A549 treated with ZK216348 at 1 μM for 4 hours (cell line): ENCODE measurements at places on chromosomes 11 and 22. TPM values are rescaled to one million over a fixed set of nuclear protein-coding genes. Genes with fewer than 3 reads are reported as not detected.

Gene CCDC89
- not detected in 5 replicates for total RNA-seq

Gene KCNJ1
- total RNA-seq = not detected in 5 replicates

Gene ZC3H12C
- 5.4 to 11.0 TPM (median 9.2 TPM) in 5 replicates for total RNA-seq

Gene UCP3
- 0.97 to 2.8 TPM (median 1.3 TPM) in 5 replicates for total RNA-seq

Gene MS4A15
- total RNA-seq = not detected in 5 replicates

Gene ADM2
- total RNA-seq = 0.27 to 0.84 TPM (median 0.69 TPM) in 5 replicates

Gene MMP10
- total RNA-seq = 0.70 to 1.5 TPM (median 0.94 TPM) in 5 replicates

Gene CCDC73
- total RNA-seq = 0.04 TPM in 1 of 5 replicates, not detected in the others

Gene CASP5
- total RNA-seq = not detected in 5 replicates

Gene OR52E4
- total RNA-seq = not detected in 5 replicates

Gene SHISAL1
- 4.0 to 5.6 TPM (median 4.9 TPM) in 5 replicates for total RNA-seq

Gene MS4A12
- not detected in 5 replicates for total RNA-seq

Gene B3GAT1
- total RNA-seq = not detected in 5 replicates
